Cortex of kidney (tissue), 1 donor: ENCODE measurements at places on chromosomes 7 and 10.

DNA sequence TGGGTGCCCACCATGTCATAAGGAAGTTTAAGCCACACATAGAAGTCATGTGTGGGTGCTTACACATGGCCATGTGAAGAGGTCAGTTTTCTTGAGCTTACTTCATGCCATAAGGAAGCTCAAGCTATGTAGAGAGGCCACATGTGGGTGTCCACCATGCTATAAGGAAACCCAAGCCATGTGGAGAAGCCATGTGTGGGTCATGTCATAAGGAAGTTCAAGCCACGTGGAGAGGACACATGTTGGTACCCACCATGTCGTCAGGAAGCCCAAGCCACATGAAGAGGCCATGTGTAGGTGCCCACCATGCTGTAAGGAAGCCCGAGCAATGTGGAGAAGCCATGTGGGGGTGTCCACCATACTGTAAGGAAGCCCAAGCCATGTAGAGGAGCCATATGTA, 1089.2 kb upstream of the AUTS2 start:
- no peak for DNase-seq

- no peak for DNase-seq
Measured at GRCh38 chr10:71743089-71743838, 23.7 kb upstream of the C10orf105 start.

GRCh38 chr10:61271127-61271780, 181.9 kb downstream of the TMEM26 start:
- DNase-seq: no peak

DNA sequence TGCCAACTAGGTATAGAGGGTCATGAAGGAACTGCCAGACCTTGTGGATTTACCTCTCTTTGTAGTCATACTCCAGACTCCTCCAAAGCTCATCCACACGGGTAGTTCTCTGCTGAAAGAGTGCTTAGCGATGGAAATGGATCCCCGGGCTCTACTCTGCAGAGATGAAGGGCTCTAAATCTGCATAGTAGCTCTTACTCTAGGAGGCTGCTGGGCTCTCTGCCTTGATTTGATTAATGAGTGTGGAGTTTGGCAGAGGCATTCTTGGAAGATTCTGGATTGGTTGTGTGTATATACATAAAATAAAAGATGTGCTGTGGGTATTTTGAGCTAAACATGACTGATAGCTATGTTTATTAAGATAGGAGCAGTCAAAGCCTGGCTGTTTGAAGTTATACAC, 21.3 kb upstream of the CPXM2 start:
- no peak for DNase-seq
